ENCODE measurements at places on chromosomes 7 and 10.

DNA sequence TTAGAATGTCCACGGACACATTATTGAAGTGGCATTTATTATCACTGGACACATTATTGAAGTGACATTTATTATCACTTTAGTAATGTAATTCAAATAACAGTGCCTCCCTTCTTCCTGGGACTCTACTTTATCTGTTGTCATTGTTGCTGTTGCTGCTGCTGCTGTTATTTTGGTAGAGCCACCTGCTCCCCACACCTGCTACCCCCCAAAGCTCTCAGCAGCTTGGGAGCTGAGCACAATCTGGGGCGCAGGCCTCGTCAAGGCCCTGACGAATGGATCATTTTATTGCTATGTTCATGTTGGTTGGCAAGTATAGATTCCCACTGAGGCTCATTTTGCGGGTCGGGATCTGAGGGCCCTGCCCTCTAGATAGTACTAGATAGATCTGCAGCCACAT is 24.8 kb downstream of the FIGNL1 start:
- no peak for DNase-seq

DNA sequence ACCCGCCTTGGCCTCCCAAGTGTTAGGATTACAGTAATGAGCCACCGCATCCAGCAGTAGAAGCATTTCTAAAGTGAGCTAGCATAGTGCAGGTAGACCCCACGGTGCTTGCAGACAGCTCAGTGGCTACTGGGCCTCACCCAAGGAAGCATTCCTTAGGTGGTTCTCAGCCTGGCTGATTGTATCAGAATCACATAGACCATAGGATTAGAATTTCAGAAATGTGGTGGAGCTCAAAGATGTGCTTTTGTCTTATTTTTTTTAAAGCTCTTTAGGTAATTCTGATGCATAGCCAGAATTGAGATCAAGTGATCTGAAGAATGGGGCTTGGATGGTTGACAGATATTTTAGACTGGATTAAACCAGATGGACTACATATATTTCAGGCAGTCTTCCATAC is 10.9 kb downstream of the ANLN start:
- DNase-seq = no peak

- DNase-seq = no peak
Observed at GRCh38 chr10:125548356-125548755, 134.6 kb downstream of the TEX36 start.

DNA sequence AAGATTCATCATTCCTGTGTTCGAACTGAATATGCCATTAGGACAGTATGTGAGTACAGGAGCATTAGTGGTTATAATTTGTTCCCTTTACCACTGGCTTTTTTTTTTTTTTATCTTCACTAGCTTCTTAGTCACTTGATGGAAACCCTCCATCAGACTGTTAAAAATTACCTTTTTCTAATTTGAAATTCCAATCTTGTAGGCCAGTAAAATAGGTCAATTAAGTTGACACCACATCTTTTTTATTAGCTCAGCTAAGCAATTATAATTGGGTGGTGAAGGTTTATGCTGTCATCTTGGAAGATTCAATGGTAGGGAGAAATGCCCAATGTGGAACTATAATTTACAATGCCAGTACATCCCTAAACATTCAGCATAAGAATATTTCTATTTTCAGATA is 6.1 kb downstream of the NRCAM start:
- DNase-seq = no peak

DNA sequence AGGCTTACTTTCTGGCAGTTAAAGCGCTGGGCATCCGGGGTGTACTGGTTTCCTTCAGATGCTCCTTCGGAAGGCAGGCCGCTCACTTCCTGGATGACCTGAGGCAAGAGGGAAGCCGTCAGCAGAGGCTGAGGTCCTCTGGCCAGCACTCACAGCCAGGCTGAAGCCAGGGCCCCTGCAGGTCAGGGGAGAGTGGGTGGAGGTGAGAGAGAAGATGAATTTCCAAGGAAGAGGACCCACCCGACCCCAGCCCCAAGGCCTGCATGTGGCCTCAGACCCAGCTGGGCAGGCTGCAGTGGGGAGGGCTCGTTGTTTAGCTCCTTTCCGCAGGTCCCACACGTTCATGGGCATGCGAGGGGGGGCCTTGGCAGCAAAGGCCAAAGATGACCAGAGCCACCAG is 71.3 kb downstream of the VWA2 start:
- no peak for DNase-seq

DNA sequence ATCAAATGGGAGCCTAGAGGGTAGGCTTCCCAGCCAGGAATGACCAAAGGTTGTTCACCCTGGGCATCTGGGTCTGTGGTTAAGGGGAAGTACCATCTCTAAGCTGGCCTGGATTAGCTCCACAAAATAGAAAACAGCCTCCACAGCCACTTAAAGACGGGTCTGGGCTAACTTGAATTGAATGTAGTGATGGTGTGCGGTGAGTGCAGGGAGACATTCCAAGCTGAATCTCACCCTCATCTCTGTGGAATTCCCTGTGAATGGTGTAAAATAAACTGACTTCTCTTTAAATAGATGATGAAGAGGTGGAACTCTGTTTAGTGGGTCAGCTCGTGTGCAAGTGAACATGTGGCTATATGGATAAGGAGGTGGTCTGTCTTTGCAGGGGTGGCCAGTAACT is 251.0 kb downstream of the DYNC1I1 start:
- no peak for DNase-seq

DNA sequence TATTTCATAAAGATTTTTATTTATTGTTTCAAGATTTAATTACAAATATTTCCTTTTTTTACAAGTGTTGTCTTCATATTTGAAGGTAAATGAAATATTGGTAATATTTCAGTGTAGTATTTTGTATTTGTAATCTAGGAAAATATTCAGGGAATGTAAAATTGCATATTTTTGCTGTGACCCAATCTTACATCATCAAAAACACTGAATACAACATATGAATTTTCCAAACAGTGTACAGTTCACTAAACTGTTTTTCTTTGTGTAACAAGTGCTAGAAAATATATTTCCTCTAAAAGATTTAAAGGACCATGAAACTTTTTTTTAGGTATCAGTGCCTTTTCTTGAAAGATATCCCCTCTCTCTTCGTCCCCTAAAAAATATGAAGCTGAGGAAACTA is 251.9 kb upstream of the KCND2 start:
- no peak for DNase-seq
